Activated B cell treated with CpG ODN at 0.5 μM for 24 hours (primary cell): ENCODE measurements at places on chromosomes 2 and 18. TPM values are rescaled to one million over a fixed set of nuclear protein-coding genes. Genes with fewer than 3 reads are reported as not detected.

DNA sequence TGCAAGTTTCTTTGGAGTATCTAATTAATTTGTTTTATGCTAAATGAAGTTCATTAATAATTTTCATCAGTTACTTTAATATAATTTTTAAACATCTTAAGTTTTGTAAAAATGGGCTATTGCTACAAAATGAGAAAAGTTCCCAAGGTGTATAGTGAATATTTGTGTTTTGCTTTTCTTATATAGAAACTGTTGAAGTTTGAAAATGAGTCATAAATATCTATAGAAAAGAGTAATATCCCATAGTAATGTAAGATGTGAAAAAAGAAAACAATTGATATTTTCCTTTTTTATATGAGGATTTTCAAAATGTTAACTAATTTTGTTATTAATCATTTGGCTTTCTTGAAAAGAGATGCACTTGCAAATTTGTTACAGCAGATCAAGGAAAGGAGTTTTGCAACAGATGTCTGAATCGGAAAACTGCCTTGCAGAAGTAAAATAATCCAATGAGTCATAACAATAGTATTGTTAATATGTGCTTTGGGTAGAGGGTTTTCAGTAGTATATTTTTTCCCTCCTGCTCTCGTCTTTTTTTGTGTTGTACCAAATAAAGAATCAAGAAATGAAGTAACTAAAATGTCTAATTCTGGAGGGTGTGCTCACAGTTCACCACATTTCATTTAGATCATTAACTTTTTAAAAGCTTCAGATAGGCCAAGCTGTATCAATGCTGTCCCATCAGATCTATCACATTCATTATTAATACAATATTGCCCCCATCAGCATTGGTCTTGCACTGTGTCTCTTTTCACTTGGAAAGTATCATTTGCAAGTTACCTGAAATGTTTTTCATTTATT is 15.5 kb downstream of the DUSP19 start:
- no peak for DNase-seq

DNA sequence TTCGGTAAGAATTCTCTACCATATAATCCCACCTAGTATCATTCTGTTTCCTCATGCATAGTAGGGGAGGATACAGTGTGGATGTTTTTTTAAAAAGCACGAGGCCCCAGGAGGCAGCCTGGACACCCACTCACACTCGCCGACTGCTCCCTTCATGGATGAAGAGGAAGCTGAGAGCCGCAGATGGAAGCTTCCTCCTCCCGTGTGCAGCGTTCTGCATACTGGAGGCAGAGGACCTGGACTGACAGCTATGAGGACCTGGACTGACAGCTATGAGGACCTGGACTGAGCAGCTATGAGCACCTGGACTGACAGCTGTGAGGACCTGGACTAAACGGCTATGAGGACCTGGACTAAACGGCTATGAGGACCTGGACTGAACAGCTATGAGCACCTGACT is 234.4 kb downstream of the NDUFA10 start:
- no peak for DNase-seq

DNA sequence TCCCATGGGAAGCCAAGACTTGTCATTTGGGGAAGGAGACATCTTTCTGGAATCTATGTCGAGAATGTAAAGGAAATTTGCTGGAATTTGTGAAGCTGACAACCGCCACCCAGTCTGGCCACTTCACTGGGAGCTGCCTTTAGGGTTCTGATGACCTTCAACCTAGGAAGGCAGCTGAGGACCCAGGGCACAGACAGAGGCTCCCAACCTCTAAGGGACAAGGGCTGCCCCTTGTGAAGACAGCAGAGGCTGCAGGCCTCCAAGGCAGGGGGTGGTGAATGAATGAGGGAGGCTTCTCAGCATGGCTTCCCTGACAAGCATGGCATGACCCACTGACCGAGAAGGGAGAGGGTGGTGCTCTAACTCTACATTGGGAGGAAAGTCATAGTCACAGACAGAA is 128.9 kb upstream of the ASB18 start:
- no peak for DNase-seq

GRCh38 chr2:57703407-57703806 is 343.2 kb upstream of the VRK2 start:
- DNase-seq = no peak

DNA sequence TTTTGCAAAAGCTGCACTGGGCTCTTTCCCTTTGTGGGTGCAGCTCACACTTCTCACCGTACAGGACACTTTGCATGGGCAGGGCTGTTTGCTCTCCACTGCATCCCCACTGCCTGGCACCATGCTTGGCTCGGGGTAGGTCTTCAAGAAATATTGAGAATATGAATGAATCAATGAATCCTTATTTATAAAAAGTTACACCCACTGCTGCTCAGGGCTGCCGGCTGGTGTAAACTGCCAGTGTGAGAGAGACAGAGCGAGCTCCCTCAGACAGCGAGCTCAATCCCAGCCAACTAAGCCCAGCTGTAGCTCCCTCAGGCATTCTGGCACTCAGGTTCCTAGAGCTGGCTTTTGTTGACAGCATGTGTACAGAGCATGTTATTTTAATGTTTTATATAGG is 3.4 kb downstream of the TMEM185B start:
- no peak for DNase-seq

GRCh38 chr2:235146871-235147565 is 195.2 kb downstream of the SH3BP4 start:
- DNase-seq = no peak

The CAPN14 gene
- total RNA-seq = 2.4 and 3.3 TPM in 2 replicates

- no peak for DNase-seq
Observed at GRCh38 chr2:102137138-102137537, 5.4 kb upstream of the IL1R1 start.

- DNase-seq = no peak
Observed at GRCh38 chr2:209773377-209773776, 1.7 kb downstream of the UNC80 start.

DNA sequence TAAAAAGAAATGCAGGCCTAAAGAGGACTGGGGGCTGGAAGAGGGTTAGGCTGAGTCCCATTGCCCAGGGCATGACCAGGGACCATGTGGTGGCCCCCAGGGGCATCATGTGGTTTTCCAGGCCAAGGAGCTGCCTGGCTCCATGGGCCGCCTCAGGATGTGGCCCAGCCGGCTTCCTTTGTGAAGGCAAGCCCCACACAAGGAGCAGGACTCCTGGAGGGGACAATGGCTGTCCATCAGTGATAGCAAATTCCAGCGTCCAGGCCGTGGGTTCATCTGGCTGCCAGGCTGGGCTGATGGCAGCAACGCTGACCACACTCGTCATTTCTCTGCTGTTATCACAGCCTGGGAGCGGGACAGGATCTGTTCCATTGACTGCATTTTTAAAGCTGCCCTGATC is 82.5 kb downstream of the GBX2 start:
- no peak for DNase-seq

- peak; percentile 62 for DNase-seq
Observed at GRCh38 chr18:79394534-79395307, 1.0 kb upstream of the NFATC1 start.

DNA sequence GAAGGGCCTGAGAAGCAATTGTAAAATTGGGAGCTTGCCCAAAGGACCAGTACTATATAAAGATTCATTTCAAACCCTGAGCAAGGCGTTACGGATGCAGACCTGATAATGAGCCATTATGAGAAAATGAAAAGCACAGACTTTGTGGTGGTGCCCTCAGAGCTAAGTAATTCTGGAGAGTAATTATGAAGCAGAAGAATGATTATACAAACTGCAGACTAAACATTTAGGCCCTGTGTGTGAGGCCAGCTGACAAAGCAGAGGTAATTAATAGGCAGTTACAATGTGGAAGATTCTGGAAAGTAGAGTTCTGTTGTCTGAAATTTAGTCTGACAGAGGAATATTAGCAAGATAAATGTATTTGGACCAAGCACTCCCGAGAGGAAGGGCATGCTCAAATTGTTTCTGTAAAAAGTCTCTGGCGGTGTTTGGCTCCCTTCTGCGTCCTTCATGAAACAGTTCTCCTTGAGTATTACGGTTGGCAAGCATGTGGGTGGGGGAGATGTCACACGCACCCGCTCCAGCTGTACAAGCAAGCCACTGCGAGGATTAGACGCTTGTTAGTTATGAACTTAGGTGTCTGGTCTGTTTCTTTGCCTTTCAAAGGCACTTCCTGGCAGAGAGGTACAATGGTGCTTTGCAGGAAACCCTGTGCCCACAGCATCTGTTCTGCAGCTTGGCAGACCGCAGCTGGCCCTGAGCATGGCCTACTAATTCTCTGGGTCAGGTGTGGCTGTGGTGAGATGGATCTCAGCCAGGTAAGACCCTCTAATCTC is 45.5 kb downstream of the CDC42EP3 start:
- DNase-seq = no peak

DNA sequence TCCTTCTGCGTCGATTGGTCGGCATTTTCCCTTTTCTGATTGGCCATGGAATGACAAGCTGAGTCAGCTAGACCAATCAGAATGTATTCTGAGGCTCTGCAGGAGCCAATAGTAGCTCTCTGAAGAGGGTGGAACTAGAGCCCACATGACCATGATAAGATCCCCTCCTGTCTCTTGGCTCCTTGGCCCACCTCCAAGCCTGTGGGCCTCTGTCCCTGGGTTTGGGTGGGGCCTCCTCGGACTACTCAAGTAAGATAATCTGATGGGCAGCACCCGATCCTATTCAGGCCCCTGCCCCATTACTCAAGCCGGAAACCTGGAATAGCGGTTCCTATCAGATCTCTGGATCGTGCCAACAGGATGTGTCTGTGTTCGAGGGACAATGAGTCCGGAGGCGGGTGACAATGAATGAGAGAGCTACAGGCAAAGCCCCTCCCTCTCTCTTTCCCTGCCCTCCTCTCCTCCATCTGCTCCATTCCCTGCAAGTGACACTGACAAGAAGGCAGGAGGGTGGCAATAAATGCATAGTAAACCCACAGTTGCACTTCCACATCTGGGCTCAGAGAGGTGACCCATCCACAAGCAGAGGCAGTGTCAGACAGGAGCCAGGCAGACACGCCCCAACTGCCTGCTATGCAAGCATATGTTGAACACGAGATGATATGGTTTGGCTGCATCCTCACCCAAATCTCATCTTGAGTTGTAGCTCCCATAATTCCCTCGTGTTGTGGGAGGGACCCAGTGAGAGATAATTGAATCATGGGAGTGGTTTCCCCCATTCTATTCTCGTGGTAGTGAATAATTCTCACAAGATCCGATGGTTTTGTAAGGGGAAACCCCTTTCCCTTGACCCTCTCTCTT is 114.7 kb downstream of the TNS1 start:
- DNase-seq = no peak

The IL18RAP gene
- total RNA-seq = 0.98 and 1.5 TPM in 2 replicates

GRCh38 chr2:4662161-4662779 is 958.9 kb downstream of the DCDC2C start:
- no peak for DNase-seq

GRCh38 chr18:55484773-55485172 is 103.2 kb downstream of the TCF4 start:
- no peak for DNase-seq

- DNase-seq = no peak
Observed at GRCh38 chr2:22485486-22485885, 899.5 kb upstream of the KLHL29 start.

- no peak for DNase-seq
Observed at GRCh38 chr2:13201924-13202323, 485.2 kb downstream of the TRIB2 start.

The C2orf80 gene
- total RNA-seq = not detected in 2 replicates

DNA sequence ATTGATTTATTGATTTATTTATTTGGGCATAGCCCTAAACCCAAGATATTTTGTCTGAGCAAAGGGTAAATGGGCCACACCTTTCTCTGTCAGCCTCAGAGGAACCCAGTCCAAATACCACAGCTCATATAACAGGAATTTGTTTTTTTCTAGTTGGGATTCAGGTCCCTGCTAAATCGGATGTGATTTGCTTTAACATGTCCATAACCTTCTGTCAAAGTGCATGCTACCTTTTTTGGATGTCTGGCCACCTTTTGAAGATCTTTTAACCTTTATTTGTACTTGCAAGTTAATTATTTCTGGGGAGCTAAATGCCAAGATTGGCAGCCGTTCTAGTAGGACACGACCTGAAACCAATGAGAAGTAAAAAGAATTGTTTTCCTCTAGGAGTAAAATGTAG is 303.2 kb upstream of the UBE2E3 start:
- DNase-seq = no peak

DNA sequence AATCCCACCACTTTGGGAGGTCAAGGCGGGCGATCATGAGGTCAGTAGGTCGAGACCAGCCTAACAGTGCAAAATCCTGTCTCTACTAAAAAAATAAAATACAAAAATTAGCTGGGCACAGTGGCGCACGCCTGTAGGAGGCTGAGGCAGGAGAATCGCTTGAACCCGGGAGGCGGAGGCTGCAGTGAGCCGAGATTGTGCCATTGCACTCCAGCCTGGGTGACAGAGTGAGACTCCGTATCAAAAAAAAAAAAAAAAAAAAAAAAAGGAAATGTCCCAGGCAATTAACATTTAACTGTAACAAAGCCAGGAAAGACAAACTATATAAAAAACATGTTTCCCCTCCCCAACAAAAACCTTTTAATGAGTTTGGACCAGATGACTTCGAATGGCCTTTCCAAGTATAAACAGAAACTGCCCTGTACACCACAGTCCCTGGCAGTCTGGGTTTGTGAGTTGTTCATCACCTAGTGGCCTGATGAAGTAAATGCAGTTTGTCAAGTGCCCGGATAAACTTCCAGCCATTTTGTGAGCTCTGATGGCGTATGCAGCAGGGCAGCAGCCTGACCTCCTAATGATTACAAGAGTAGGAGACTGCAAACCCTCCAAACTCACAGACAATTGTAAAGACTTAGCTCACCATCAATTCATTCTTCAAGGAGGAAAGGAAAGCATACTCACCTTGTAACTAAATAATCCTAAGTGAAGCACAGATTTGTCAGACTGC is 16.6 kb upstream of the PCBP1 start:
- no peak for DNase-seq

DNA sequence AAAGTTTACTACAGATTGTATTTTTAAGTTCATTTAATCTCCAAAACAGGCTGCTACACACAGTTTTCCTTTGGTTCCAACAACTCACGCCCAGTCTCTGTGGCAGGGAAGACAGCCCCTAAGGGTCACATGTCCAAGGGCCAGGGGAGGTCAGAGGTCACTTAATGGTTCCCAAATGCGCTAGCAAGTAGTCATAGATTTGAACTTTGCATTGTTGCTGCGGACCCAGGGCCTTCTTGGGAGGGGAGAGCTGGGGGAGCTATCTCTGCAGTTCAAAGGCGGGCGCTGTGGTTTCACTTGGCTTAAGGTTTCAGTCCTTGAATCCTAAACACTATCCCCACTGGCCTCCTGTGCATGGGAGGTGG is 74.8 kb upstream of the ZNF532 start:
- no peak for DNase-seq

DNA sequence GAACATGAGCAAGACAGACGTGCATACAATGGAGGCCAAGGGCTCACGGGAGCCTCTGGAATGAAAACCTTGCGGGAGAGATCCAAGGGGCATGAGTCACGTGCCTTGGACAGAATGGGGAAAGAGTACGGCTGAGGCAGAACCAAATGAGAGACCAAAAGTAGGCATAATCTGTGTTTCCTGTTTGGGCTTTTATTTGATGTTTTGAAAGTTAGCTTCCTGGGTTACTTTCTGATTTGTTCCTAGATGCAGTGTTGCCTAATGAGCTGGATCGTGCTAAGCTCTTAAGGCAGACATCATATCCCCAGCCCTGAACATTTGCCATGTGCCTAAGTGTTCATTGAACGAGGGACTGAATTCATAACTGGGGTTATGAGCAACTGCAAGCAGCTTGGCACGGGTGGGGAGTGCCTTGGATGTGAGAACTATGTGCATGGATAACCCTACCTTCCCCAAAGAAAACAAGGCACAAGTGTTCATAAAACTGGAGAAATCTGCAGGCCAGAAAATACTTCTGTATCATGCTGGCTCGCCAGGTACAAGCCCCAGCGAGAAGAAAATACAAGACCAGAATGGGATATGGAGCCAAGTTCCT is 60.3 kb upstream of the RPL31 start:
- no peak for DNase-seq

- no peak for DNase-seq
Observed at GRCh38 chr2:62382757-62383156, 123.2 kb downstream of the TMEM17 start.
